Activated gamma-delta T cell treated with anti-CD3 and anti-CD28 coated beads, Interleukin-2, amount 50 U/mL, for 16 hours (primary cell): ENCODE measurements at places on chromosomes 12 and 14.

DNA sequence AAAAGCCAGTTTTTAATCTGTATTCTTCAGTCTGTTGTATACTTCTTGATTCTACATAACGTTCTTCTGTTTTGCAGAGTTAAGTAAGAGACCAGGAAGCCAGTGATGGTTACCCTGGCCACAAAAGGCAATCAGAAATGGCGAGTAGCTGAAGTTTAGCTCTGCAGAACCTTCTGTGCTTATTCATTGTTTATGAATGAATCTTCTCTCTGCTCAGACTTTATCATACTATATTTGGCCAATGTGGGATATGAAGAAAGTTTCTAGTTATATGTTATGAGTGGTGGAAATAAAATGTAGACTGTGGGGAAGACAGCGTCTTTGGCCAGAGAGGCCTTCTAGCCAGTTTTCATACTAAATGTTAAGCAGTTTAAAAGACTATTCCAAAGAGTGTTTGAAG lies 249.9 kb upstream of the RGS6 start:
- no peak for DNase-seq

DNA sequence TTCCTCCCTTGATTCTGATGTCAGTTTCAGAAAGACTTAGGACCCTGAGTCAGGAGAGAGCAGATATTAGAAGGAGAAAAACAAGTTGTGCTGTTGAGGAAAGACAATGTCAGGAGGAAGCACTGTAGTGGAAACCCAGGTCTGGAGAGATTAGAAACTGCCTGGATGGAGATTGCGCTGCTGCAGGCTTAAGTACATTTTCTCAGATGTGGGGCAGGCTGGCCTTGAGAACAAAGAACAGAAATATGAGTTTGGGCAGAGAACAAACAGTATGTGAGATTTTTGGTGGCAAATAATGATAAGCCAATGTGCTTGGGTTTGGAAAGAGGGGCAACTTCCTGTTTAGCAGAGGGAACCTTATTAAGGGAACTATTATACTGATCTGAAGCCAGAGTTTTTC lies 74.3 kb upstream of the PRMT8 start:
- DNase-seq, result no peak

GRCh38 chr12:126493366-126494108 lies 1428.3 kb downstream of the AACS start:
- no peak for DNase-seq

GRCh38 chr14:69315301-69315700 lies 55.3 kb downstream of the GALNT16 start:
- no peak for DNase-seq

- DNase-seq, result no peak
Measured at GRCh38 chr12:105267711-105268110, 31.7 kb upstream of the APPL2 start.

GRCh38 chr12:62123721-62124203 lies 136.4 kb upstream of the USP15 start:
- no peak for DNase-seq

GRCh38 chr12:47763481-47764346 lies 5.0 kb upstream of the RAPGEF3 start:
- no peak for DNase-seq

- DNase-seq, result no peak
Measured at GRCh38 chr12:30631740-30632139, 63.9 kb downstream of the IPO8 start.

- no peak for DNase-seq
Measured at GRCh38 chr14:99075061-99075460, 196.9 kb downstream of the BCL11B start.

DNA sequence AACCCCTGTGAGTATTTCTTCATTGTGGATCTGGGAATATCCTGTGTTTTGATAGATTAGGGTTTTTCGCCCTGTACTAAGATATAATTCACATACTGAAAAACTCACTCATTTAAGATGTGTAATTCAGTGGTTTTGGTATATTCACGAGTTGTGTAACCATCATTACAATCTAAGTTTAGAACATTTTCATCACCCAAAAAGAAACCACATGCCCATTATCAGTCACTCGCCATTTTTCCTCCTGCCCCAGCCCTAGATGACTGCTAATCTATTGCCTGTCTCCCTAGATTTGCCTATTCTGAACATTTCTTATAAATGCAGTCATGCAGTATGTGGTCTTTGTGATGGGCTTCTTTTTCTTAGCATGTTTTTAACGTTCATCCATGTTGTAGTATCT lies 67.9 kb upstream of the ATF1 start:
- no peak for DNase-seq
